ENCODE measurements at places on chromosomes 6 and 20.
A peak's percentile ranks its signal among the peaks of the same experiment; 100 is the strongest.

GRCh38 chr6:139764498-139764986 lies 390.1 kb upstream of the CITED2 start:
- DNase-seq, result no peak

DNA sequence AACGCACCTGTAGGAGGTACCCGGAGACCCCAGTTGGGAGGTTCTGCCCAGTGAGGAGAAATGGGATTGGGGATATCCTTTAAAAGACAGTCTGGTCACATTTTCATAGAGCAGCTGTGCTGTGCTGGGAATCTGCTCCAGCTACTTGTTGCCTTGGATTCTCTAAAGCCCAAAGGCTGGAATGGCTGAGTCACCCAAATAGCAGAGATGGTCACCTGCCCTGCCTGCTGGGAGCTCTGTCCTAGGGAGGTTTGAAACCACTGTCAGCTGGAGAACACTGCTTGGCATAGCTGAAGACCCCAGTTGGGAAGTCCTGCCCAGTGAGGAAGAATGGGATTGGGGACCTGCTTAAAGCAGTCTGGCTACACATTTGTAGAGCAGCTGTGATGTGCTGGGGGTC lies 34.8 kb upstream of the TFB1M start:
- DNase-seq, result no peak

GRCh38 chr6:11486051-11486450 lies 51.5 kb upstream of the TMEM170B start:
- DNase-seq, result no peak

GRCh38 chr6:47804821-47805220 lies 23.0 kb downstream of the OPN5 start:
- no peak for DNase-seq

DNA sequence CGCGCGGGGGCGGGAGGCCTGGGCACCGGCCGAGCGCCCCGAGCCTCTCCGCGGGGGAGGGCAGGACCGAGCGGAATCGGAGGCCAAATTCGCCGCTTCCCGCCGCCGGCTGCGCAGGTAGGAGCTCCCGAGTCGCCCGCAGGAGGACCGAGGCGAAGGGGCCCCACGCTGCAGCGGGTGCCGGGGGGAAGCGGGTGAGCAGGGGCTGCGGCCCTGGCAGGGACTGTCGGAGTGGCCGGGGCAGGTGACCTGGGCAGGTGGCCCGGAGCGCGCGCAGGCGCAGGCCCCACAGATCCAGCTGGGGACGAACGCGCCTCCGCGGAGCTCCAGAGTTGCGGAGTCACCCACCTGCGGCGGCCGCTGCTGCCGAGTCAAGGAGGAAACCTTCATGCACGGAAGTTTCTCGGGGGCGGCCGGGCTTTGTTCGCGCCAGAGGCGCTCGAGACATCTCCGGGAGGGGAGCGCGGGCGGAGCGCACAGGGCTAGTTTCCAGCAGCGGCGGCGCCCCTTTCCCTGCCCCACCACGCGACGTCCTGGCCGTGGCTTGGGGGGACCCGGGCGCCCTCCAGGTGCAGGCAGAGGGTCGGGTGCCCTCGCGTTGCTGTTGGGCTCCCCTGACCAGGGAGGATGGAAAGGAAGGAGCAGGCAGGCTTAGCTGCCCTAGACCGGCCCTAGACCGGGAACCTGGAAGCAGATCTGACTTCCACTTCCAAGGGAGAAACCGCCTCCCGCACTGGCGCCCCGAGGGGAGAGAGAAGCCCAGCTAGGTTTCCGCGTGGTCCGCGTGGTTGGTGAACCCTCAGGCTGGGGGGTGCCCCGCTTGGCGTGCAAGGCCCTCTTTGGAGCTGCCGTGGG lies 590 bp downstream of the SLCO4A1 start:
- peak; percentile 58 for DNase-seq

- DNase-seq, result no peak
These were observed 132.3 kb downstream of the TINAG start for GRCh38 chr6:54440549-54440948.

DNA sequence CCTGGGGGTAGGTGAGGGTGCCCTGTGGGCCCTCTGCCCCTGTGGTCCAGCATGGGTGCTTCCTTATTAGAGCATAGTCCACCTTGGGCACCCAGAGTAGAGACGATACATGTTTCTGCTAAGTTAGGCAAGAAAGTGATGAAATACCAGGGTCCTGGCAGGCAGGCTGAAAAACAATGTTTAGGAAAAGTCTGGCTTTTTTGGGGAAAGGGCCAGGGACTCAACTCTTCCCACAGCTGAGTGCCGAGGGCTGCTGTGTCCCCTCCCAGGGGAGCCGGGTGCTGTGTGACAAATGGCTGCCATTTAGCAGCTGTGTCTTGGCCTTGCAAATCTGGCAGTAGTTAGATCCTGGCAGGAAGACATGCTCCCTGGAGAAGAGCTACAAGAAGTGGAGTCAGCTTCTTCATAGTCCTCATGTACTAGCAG lies 61.5 kb downstream of the RREB1 start:
- DNase-seq, result no peak

- DNase-seq, result peak; percentile 37
These were observed 29.4 kb upstream of the RNF8 start for GRCh38 chr6:37324131-37325033.

DNA sequence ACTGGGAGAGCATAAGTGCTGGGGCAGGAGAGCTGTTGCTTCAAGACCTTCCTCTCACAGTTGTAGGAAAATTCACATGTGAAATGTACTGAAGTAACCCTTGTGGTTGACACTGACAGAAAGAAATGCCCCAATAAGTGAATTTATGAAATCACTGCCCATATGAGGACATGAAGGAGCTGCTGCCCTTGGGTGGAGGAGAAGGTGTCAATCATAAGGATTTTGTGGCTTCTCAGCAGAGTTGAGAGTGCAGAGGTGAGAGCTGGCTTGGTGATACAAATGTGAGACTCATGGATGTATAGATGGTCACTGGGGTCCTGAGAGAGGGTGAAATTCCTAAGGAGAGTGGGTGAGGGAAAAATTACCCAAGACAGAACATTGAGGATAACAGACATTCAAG lies 33.9 kb upstream of the CMTR1 start:
- DNase-seq, result no peak

DNA sequence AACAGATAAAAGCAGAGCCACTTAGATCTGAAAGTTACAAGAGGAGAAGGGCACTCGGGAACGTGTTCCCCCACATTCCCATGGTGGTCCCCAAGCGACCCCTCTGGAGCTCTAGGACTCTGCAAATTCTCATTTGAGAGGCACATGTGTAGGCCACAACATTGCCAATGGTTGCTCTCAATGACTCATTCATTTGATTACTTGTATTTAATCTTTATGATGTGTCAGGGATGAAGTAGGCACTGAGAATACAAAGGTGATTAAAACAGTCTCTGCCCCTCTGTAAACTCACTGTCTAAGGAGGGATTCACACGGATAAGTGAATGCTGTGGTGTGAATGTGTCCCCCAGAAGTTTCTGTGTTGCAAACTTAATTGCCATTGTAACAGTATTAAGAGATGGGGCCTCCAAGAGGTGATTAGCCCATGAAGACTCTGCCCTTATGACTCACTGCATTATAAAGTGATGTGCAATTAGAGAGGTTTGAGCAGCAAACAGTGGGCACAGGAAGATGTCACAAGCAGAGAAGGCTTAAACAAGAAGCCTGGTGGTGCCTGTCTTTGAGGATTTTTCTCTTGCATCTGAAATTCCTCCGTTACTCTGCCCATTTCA lies 34.0 kb upstream of the TRAM2 start:
- DNase-seq, result no peak

- peak; percentile 47 for DNase-seq
These were observed 116.6 kb downstream of the RNF144B start for GRCh38 chr6:18503593-18504231.

DNA sequence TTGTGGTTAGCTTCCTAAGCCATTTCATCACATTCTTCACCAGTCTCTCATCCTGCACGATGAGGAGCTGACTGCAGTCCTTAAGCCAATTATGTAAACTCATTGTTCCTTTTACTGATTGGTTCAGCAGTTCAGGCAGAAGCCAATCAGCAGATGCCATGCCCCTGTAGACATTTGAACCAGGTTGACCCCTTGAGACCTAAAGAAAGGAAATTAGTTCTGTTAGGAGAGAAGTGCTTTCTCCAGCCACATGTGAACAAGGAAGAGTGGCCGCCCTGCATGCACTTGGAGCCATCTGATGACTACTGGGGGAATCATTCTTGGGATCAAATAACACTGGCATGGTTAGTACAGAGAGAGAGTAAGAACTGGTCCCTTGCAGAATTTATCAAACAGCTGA lies 535.2 kb upstream of the ID4 start:
- no peak for DNase-seq

- no peak for DNase-seq
These were observed 1219.0 kb upstream of the EYS start for GRCh38 chr6:66926060-66926459.

DNA sequence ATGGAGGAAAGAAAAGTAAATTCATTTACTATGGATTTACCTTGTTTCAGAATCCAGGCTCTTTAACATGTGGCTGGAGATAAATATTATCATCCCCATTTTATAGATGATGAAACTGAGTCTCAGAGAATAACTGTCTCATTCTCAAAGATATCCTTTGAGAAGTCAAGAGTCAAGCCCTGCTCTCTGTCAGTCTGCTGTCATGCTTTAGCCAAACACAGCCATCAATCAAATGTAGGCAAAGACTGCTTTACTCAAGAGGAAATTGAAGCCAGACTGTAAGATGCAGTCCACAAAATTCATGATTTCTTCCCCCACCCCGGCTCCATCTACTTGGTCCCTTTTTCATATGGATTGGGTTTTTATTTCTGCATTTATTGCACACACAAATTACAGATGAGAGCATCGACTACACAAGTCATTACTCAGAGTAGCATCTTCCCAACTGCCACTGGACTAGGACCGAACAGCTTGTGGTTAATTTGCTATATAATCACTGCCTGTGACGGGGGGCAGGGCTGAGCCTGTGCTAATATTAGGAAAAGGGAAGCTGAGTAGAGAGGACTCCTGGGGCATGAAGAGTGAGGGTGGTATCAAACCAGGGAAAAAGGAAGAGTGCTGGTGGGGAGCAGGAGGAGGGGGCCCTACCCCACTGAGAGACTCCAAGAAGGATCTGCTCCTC lies 102.7 kb upstream of the TOP1 start:
- DNase-seq, result no peak

DNA sequence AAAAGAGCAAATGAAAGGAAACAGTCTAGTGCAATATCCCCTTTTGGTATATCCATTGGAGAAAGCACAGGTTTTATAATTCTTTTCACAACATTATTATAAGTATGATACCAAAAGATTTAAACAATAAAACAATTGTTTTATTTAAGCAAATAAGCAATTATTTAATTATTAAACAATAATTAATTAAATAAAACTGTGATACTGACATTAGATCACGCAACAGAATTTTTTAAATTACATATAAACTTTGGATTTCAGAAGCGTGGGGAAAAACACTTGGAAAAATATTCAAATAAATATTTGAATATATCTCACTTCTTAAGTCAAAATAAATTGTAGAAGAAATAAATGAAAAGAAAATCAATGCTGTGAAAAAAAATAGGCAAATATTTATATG lies 76.2 kb upstream of the STXBP5 start:
- no peak for DNase-seq

DNA sequence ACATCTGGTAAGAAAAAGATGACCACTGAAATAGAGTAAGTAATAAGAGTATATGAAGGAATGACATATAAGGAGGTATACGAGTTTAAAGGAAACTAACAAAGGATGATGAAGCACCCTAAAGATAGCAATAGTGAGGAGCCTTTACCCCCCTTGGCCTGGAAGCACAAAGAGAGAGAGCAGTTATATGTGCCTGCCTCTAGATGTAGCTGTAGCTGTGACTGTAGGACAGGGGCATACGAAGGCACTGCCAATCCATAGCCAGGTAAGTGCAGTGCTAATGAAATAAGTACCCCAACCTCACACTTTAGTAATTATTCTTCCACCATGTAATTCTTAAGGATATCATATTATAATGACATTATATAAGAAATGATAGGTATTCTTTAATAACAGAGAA lies 90.1 kb upstream of the FKBP1C start:
- DNase-seq, result no peak

DNA sequence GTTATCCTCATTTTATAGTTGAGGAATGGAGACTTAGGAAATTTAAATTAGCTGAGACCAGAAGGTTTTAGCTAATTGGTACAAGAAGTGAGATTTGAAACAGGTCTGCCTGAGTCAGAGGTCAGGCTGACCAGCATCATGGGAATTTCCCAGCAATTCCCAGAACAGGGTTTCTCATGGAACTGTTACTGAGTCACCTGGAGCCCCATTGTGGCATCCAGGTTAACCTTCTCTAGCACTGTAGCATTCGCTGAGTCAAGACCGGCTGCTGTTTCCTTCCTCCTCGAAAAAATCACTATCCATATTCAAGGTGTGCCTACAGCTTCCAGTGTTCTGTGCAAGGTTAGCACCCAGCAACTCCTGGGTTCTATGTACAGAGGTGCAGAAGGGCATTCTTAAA lies 238.0 kb upstream of the MAN1A1 start:
- no peak for DNase-seq

GRCh38 chr20:9831032-9831431 lies 7.8 kb downstream of the PAK5 start:
- DNase-seq, result no peak

DNA sequence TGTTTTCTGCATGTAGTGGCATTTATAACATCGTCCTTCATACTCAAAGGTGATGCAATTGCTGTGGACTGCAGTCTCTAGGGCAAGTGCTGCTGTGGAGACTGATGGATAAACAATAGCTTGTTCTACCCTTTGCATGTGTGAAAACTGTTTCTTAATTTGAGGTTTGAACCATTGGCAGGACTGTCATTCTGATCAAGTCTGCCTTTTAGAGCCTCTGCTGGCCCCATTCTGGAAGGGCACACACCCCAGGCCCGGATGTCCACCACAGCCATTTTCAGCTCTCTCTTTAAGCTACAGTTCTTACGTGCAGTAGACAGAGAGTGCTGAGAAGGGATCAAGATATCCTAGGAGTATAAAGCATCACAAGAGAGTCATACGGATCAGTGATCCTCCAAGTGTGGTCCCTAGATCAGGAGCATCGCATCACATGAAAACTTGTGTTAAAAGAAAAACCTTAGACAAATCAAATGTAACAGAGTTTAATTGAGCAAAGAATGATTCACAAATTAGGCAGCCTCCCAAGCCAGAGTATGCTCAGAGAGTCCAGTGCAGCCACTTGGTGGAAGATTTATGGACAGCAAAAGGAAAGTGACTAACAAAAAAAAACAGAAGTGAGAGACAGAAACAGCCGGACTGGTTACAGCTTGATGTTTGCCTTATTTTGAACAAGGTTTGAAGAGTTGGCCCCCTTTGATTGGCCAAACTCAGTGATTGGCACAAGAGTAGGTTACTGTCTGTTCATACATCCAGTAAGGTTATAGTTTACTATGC lies 52.0 kb downstream of the FRK start:
- no peak for DNase-seq

- no peak for DNase-seq
These were observed 461.8 kb downstream of the PKHD1 start for GRCh38 chr6:51625566-51625965.

- no peak for DNase-seq
These were observed 99.8 kb downstream of the TAF4 start for GRCh38 chr20:61965606-61966491.
